ENCODE measurements at places on chromosomes 1 and 21.
A peak's percentile ranks its signal among the peaks of the same experiment; 100 is the strongest.

DNA sequence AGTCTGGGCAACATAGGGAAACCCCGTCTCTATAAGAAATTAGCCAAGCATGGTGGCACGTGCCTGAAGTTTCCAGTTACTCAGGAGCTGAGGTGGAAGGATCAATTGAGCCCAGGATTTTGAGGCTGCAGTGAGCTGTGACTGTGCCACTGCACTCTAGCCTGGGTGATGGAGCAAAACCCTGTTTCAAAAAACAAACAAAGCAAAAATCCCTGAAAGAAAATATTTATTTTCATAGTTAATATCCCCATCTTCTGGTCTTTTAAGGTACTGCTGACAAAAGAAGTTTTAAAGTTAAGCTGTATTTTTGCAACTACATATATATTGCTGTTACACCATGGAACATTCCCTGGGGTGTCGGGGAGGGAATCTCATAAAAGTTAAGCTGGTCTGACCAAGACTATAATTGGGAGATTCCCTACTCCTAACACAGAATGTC, 26.0 kb downstream of the VAMP4 start:
- peak; percentile 4 for DNase-seq

DNA sequence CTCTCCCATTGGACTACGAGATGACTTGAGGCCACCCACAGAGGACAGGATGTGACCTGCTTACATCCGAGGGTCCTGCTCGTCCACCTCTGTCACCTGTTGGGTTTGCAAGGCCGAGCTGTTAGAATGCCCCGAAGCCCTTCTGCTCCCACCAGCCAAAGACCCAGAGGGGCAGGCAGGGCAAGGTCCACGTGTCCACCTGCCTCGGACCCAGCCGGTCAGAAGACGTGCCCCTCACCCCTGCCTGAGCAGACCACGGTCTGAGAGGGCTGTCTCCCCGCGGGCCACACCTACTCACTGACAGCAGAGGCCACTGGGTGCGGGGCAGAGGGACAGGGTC, 30.3 kb upstream of the TRAPPC10 start:
- no peak for DNase-seq

GRCh38 chr1:188022661-188023060, 1193.9 kb downstream of the PLA2G4A start:
- DNase-seq = no peak

- no peak for DNase-seq
Observed at GRCh38 chr1:184745110-184745509, 9.5 kb downstream of the EDEM3 start.

- DNase-seq = no peak
Observed at GRCh38 chr1:29880556-29880955, 644.2 kb downstream of the PTPRU start.

GRCh38 chr1:30778154-30778978, 20.8 kb upstream of the LAPTM5 start:
- no peak for DNase-seq

DNA sequence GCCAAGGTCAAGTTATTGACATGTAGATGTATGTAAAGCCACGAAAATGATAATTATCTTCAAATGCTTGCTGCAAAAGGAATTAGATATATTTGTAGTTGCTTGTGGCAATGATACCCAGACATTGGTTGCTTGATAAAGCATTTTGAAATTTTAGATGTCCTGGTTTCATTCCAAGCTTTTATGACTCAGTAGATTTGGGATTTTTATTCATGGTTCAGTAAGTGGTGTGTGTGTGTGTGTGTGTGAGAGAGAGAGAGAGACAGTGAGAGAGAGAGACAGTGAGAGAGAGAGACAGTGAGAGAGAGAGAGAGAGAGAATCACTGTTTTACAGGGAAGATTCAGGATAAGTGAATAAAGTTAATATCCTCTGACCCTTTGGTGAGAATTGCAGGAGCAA, 498.2 kb upstream of the C1orf87 start:
- DNase-seq = no peak

GRCh38 chr1:112881742-112882127, 74.3 kb downstream of the SLC16A1 start:
- DNase-seq = no peak

DNA sequence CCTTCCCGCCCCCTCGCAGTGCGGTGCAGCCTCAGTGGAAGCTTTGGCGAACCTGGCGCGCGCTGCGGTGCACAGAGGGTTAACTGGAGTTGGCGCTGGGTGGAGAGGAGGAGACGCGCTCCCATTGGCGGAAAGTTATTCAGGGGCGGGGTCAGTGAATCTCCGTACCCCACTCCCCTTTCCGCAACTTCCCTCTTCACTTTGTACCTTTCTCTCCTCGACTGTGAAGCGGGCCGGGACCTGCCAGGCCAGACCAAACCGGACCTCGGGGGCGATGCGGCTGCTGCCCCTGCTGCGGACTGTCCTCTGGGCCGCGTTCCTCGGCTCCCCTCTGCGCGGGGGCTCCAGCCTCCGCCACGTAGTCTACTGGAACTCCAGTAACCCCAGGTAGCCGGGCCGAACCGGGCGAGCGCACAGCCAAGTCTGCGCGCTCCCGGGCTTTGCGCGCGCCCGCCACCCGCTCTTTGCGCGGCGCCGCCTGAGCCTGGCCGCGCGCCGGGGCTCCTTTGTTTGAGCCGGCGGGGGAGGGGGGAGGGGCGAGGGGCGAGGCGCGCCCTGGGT, at the start of gene EFNA4:
TSS of gene EFNA4 (plus strand) at position 191 of the 561 bp plus-strand sequence. CDS start at position 275, 84 bp downstream.
- DNase-seq = peak; percentile 88

GRCh38 chr1:167270349-167271092, 49.8 kb downstream of the POU2F1 start:
- no peak for DNase-seq

GRCh38 chr1:167713330-167714081, 8.3 kb upstream of the MPZL1 start:
- peak; percentile 49 for DNase-seq

DNA sequence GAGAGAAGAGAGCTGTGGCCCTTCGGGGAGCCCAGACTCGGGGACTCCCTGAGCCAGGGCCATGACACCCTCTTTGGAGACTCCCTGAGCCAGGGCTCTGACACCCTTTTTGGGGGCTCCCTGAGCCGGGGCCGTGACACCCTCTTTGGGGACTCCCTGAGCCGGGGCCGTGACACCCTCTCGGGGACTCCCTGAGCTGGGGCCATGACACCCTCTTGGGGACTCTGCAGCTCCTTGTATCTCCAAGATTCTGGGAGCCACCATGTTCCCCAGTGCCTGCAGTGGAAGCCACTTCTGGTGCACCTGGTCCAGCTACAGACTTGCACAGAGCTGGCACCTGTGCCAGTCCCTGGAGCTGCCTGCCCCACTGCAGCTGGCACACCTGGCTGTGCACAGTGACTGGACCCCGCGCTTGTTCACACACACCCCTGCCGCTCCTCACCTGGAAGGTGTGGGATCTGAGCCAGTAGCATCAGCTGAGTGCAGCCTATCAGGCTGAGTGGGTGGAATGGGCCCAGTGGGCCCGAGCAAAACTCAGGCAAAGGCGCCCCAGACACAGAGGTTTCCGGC, 3.8 kb upstream of the SSU72 start:
- DNase-seq = no peak

GRCh38 chr1:237444120-237444790, 402.3 kb downstream of the RYR2 start:
- no peak for DNase-seq

DNA sequence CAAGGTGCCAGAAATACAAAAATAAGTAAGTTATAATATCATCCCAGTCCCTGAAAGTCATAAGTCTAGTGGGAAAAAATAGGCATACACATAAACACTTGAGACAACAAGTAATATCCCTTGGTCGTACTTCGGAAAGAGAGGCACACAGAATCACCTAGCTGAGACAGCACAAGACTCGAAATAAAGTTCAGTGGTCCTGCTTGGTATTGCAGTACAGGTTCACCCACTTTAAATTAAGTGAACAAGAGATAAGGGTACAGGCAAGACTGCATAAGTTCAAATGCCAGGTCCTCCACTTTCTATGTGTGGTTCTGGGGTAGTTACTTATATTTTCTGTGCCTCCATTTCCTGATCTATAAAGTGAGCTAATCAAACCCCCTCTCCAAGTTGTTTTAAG, 47.6 kb downstream of the SEC16B start:
- DNase-seq = no peak

DNA sequence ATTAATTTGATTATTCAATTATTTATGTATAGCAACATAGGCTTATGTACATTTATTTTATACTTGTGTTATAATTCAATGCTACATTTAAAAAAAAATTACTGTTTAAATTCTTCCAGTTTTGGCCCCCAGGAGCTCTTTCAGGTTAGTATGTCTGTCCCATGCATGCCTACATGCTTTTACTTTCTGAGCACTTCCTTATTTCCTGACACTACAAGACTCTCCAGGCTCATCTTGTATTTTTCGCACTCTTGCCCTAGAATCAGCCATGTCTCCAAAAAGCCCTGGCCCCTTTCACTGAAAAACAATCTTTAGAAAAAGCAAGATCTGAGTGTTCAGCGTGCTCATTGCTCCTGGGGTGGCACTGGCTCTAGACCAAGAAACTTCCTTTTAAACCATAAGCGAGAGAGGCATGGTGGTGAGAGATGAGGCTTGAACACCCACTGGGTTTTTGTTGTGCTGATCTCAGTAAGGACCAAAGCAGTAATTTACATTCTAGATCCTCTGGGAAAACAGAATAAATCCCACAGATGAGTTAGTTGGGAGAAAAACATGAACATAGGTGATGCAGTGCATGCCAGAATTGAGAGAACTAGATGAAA, 95.0 kb downstream of the SLC30A10 start:
- DNase-seq = no peak

- no peak for DNase-seq
Observed at GRCh38 chr1:116325922-116326321, 47.1 kb upstream of the ATP1A1 start.

- DNase-seq = no peak
Observed at GRCh38 chr1:102100666-102101065, 103.9 kb upstream of the OLFM3 start.

DNA sequence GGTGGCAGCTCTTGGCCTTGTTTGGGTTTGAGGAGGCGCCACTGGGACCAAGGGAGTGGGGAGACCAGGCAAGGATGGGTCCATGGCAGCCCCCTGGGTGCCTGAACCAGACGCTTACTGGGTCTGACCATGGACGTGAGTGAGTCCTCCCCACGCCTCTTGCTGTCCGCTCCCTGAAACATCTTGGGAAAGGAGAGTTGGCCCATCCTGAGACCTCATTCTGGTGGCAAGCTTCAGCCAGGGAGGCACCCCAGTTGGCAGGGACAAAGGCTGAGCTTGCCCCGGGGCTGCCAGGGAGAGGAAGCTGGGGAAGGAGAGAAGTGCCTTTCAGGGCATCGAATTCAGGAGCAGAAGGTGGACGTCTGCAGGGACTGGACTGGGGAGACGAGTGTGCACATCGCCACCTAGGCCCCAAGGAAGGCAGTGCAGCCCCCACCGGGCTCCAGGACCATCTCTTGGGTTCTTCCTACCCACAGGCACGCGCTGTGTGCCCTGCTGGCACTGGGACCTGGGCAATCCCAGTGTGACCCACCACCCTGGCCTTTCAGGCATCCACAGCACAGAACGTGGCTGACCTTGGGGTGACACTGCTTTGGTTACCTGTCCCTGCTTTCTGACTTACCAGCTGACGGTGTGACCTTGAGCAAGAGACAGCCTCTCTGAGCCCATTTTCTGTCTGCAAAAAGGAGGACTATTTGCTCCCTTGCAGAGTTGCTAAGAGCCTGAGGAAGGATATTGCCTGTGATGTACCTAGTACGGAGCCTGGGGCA, 132.9 kb upstream of the WNT4 start:
- peak; percentile 82 for DNase-seq

DNA sequence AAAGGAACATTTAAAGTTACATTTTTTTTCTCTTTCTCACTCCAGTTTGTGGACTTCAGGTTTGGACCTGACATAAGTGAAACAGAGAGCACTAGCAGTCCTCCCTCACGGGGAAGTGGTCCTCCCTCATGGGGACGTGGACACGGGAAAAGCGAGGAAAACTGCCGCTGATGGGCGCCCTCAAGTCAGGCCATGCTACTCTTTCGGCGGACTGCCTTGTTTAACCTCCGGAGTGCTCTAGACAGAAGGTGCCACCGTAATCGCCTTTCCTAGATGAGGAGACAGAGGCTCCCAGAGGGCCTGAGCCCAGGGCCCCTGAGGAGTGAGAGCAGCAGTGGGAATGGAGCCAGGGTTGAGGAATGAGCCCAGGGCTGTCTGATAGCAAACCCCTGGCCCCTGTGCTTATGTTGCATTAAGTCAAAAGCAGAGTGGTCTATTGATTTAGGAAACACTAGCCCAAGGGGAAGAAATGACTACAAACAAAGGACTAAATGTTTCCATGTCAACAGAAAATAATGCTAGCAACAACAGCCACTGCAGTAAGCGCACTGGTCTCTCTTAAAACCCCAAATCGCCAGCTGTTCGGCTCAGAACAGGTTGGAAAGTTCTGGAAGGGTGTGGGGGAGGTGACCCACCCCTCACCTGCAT, 84.1 kb downstream of the DMRTB1 start:
- no peak for DNase-seq

GRCh38 chr1:82858031-82858430, 1057.3 kb downstream of the ADGRL2 start:
- DNase-seq = no peak

- DNase-seq = no peak
Observed at GRCh38 chr1:226722240-226722900, 16.7 kb downstream of the ITPKB start.

DNA sequence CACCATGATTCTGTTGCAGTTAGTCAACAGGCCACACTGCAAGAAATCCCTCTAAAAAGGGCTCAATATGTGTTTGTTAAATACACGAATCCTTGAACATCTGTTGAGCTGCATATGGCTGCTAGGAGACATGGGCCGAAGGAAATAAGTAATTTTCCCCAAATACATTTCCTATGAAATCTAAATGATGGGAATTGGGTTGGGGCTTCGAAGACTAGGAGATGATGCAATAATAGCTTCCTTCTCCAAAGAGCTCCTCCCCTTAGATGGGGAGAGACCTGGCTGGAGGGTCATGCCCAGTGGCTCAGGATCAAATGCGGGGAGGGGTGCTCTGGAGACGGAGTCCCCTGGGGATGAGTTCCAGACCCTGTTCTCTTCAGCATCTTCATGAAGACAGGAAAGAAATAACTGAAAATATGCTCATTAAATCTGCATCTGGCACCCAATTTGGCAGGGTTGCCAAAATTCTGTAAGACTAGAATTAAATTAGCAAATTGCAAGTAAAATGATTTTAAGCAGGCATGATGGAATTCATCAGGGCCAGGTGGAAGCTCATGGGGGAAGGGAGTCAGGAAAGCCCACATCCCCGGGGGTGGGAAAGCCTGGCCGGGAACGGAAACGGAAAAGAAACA, 165.0 kb upstream of the EDN2 start:
- no peak for DNase-seq

DNA sequence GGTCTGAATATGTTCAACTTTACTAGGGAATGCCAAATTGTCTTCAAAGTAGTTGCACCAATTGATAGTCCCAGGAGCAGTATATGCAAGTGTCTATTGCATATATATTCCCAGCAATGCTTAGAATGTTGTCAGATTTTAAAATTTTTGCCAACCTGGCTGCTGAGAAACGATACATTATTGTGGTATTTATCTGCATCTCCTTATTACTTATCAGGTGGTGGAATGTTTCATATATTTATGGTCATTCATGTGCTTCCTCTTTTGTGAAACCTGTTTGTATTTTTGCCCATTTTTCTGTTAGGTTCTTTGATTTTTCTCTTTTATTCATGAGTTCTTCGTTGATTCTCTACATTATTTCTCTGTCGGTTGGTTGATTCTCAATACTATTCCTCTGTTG, 39.5 kb downstream of the COLGALT2 start:
- no peak for DNase-seq

All from nephron progenitor cell (in vitro differentiated cells).